B cell (primary cell): ENCODE measurements at places on chromosomes 4 and X. TPM values are rescaled to one million over a fixed set of nuclear protein-coding genes. Genes with fewer than 3 reads are reported as not detected.

Gene PJA1
- 21.3 and 25.7 TPM in 2 replicates for total RNA-seq

Gene SSX4
- not detected in 2 replicates for total RNA-seq

Gene CT83
- total RNA-seq, result not detected in 2 replicates

GRCh38 chrX:23554304-23554703 lies 113.0 kb upstream of the PRDX4 start:
- DNase-seq, result no peak

DNA sequence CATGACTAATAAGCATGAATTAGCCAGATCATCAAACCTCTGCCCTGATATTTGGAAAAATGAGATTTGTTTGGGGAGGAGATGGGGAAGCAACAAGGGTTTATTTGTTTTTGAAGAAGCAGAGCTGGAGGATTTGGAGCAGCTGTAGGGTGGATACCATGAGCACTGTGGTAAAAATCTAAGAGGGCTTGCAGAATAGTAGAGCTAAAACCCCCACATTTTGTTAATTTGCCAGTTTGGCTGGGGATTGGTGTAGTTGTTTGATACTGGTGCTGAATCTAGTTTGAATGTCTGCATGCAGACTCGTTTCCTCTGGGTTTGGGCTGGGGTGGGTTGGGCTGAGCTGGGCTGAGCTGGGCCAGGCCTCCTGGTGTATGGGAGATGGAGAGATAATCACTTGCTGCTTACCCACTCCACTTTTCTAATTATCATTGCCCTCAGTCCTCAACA lies 43.7 kb downstream of the SMAD1 start:
- no peak for DNase-seq

- DNase-seq, result no peak
These were observed 68.4 kb upstream of the ALB start for GRCh38 chr4:73335679-73336078.

DNA sequence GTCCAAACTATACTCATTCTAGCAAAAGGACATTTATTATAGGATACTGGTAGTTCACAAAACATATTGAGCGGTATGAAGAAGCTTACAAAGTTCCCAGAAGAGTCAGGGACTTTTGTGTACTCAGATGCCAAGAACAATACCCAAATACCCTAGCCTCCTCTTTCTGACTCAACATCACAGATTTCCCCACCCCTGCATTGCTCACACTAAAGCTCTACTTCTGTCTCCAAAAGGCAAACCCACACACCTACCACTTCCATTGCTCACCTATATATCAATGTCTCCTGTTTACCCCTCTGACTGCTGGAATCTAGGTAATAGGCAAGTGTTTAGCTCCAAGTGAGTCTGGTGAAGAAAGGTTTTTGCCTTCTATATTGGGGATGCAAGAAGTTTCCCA lies 100.7 kb upstream of the HCCS start:
- no peak for DNase-seq
